ENCODE measurements at places on chromosomes 12 and 14. TPM values are rescaled to one million over a fixed set of nuclear protein-coding genes. Genes with fewer than 3 reads are reported as not detected.
A peak's percentile ranks its signal among the peaks of the same experiment; 100 is the strongest.

Gene TPH2
- total RNA-seq: not detected

Gene KCNC2
- not detected for total RNA-seq

Gene GALNT8
- total RNA-seq: 0.97 TPM

Gene NYNRIN
- total RNA-seq: 0.22 TPM

Gene ZCRB1
- total RNA-seq: 80.1 TPM

Gene FAM186B
- not detected for total RNA-seq

Gene COCH
- 0.45 TPM for total RNA-seq

Gene DCAF4
- 13.6 TPM for total RNA-seq

Gene MORN3
- 2.7 TPM for total RNA-seq

DNA sequence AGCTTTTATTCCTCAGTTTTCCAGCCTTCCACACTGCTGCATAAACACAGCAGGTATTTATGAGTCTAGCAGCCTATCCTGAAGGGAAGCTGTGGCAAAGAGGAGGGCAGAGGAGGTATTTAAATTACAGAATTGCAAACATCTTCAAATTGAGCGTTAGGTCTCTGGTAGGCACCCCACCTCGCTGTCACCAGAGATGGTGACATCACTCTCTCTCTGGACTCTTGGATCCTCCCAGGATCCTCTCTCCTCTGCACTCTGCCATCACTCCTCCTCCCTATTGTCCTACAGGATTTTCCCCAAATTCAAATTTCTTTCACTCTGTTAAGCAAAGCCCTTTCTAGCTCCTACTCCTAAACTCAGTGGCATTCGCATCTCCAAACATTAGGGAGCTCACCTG lies 6.7 kb downstream of the PLEKHD1 start:
- DNase-seq: no peak

- no peak for DNase-seq
These were observed 41.6 kb downstream of the CNTN1 start for GRCh38 chr12:40733871-40734270.

DNA sequence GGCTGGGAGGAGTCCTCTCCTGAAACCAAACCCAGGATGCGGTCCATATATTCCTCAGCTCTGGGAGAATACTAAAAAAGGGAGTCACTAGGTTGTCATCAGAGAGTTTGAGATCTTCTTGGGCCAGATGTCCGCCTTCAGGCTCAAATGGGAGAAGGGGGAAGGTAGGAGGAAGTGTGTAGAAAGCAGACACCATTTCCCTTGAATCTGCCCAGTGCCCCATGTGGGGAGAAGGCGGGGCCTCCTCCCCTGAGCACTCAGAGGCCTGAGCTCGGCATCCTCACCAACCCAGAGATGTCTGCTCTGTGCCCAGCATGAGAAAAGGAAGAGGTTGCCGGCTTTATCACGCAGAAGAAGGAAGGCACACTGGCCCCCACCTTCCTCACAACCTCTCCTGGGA lies 37.3 kb downstream of the LTBP2 start:
- DNase-seq: no peak

DNA sequence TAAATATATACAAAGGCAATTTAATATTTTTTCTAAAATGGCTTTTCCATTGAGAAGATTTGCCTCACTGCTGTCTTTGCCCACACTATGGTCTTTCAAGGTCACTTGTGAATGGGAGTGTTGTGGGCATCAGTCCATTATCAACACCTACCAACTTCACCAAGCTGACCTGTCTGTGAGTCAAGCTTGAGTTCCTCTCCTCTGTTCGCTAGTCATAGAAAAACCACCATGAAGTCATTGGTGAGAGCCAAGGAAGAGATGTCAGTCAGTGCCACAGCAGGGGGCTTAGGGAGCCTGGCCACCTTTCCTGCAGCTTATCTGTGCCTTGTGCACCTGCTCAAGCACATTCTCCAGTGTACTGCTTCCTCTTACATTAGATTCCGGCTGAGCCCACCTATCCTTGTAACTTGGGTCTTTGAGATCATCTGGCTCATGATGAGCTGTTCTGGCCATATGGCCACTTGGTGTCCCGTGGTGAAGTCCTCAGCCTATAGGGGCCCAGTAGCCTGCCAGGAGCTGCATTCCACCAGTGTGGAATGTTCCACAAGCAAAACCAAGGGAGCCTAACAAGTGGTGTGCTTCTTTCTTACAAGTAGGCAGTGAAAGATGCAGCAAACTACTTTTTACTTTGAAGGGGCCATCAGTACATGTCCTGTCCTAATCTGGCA lies 80.8 kb upstream of the C12orf71 start:
- no peak for DNase-seq

DNA sequence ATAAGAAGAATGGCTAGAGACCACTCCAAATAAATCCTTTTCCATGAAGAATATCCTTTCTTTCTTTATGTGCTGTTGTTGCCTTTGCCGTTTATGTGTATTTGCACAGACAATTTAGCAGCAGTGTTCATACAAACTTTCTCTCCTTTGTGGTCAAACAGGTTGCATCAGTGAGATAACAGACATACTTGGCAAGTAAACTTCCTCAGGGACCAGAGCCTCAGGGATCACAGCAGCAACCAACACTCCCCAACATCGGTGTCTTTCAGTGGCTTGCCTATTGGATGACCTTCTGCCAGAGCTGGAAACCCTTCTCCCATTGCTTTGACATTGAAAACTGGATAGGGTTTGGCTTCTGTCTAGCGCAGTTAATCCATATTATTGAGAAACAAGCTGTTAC lies 252.2 kb downstream of the BTG1 start:
- no peak for DNase-seq

DNA sequence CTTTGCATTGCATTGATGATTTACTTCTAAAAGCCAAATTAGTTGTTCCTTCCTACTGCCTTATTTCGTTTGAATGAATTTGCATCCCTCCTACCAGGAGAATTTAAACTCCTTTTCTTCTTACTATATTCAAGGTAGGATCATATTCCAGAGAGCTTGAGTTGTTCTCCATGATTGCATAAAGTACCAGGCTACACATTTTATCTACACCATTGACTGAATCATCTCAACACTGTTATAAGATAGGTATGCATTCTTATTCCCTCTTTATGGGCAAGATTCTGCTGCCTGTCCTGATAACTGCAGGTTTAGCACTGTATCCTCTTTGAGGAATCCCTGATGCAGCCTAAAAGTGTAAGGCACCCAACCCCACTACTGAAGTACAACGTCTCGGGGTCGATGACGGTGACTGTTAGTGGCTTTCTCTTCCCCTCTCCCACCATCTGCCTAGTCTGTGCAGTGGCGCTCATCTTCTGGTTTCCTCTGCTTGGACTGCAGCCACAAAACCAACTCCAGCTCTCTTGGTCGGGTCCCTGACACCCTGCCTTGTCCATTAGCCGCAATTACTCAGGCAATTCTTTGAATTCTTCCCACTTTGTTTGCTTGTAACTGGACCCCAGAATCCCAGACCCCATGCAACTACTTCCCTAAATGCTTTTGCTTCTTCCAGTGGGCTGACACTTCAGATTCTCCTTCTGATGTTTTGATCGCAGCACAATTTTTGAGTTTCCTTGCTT lies 44.4 kb upstream of the STXBP6 start:
- no peak for DNase-seq

- peak; percentile 25 for DNase-seq
These were observed 8.8 kb downstream of the SERPINA1 start for GRCh38 chr14:94379291-94380224.

- DNase-seq: no peak
These were observed 99.8 kb downstream of the DAD1 start for GRCh38 chr14:22489244-22489545.

- no peak for DNase-seq
These were observed 152.0 kb downstream of the TMEM132C start for GRCh38 chr12:128418944-128419343.

GRCh38 chr12:117742721-117743120 lies 226.1 kb downstream of the KSR2 start:
- DNase-seq: no peak

- no peak for DNase-seq
These were observed 13.1 kb downstream of the SERPINA3 start for GRCh38 chr14:94625353-94625635.

GRCh38 chr12:31205054-31205453 lies 120.9 kb downstream of the SINHCAF start:
- DNase-seq: no peak

DNA sequence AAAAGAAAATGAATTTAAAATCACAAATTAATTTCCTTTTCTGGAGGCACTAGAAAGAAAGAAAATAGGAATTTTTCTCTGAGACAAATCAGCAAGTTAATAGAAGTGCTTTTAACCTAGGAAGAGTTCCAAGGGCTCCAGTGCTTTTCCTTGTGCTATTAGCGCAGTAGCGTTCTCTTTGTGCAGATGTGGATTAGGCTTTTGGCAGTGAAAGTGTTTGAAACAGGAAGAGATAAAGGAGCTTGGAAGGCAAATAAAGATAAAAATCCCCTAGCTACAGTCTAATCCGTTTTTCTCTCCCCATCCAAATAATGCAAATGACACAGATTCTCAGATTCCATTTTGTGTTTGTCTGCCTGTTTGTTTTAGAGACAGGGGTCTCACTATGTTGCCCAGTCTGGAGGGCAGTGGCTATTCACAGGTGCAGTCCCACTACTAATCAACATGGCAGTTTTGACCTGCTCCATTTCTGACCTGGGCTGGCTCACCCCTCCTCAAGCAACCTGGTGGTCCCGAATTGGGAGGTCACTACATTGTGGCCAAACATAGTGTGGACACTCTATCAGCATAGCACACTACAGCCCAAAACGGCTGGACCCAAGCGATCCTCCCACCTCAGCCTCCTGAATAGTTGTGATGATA lies 166.1 kb downstream of the PAWR start:
- no peak for DNase-seq

DNA sequence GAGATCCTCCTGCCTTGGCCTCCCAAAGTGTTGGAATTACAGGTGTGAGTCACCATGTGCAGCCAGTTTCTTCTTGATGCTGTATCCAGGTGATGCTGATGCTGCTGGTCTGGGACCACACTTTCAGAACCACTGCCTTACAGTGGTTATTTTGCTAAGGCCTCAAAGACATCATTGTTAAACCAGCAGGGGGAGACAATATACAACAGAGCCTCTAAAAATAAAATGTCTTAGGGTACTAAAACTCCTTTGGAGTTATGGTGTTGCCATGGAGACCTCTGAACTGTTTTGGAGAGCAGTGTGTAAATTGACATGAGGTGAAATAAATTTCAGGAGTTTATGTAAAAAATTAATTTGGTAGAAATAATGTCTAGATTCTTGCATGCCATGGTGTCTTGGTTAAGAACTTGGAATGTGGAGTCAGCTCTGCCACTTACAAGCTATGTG lies 1.1 kb upstream of the ARG2 start:
- peak; percentile 22 for DNase-seq

GRCh38 chr14:31947076-31947475 lies 130.0 kb upstream of the ARHGAP5 start:
- DNase-seq: no peak

- no peak for DNase-seq
These were observed 213.1 kb upstream of the FLRT2 start for GRCh38 chr14:85316701-85317410.

DNA sequence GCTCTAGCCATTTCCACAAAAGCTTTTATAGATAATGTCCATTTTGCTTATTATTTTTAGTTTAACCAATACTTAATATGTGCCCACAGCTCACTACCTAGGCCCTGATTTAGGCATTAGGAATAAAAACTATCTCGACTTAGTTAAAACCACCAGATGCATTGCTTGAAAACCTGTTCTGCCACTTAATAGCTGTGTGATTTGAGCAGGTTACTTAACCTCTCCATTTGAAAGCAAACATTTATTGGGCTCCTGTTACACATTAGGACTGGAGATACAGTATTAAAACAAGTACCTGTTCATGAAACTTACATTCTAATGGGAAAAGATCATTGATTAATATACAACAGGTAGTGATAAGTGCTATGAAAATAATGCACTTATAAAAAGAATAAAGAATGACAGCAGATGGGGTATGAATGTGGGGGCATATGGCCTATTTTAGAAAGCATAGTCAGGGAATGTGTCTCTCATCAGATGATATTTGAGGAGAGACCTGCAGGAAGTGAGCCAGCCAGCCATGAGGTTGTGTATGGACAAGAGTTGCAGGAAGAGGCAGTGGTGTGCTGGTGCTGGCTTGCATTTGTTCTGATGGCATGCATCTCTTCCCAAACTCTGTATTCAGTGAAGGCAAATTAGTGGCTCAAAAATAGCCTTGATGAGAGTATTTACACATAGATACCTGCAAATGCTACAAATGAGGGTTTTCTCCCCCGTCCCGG lies 34.3 kb downstream of the NOPCHAP1 start:
- no peak for DNase-seq

GRCh38 chr12:76942267-76942666 lies 63.4 kb upstream of the CSRP2 start:
- no peak for DNase-seq

GRCh38 chr14:90649083-90649482 lies 167.1 kb downstream of the TTC7B start:
- no peak for DNase-seq

GRCh38 chr12:104448451-104448850 lies 8.3 kb upstream of the CHST11 start:
- no peak for DNase-seq

- DNase-seq: no peak
These were observed 3.9 kb upstream of the TMTC2 start for GRCh38 chr12:82682851-82683261.

DNA sequence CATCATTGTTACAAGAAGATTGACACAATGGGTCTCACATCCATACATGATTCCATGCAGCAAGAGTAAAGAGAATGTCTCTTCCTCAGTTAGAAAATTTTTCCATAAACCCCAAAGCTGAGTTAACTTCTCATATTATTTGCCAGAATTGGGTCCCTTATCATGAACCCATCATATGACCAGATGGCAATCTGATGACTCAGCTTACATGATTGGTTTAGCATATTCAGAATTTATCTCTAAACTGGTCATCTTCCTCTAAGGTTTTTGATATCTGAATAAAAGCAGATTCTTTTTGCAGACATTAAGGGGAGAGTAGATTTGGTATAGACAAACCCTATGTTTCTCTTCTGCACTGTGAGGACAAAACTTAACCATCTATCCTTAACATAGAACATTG lies 174.9 kb downstream of the PIK3C2G start:
- no peak for DNase-seq

DNA sequence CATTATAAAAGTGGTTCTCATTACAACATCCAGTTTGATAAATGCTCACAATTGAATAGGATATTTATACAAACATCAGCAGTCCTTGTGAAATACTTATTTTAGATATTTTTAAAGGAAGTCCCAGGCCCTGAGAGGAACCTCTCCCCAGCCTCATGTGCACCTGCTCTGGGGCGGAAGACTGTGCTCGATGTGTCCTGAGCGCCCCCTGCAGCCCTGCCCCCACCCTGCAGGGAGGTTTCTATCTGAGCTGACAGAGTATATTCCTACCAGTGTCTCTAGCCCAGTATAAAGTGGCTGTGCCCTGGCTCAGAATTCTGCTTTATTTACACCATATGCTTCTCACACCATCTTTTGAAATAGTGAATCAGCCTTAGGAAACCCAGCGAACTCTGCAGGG lies 1349.1 kb downstream of the TMEM121 start:
- DNase-seq: peak; percentile 67

DNA sequence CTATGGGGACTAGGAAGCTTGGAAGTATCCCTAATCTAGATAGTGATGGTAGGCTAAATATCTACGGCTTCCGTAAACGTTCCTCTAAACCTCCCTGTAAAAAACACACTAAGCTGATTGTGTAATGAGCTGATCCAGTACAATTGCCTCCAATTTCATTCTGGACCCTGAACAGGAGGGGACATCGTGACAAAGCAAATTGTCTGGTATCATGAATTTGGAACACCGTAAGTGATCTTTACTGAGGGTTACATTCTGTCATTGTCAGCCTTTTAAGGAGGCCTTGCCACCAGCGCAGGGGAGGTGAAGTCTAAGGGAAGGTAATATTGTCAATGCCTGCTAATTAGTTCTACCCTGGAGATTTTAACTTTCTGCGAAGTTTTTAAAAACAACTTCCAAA lies 487 bp upstream of the MGST1 start:
- DNase-seq: no peak
